Stimulated activated CD4-positive, alpha-beta T cell treated with anti-CD3 and anti-CD28 coated beads, Interleukin-1b, Interleukin-23, amount 100 ng/mL, for 24 hours (primary cell): ENCODE measurements at places on chromosomes 2 and 18.

- DNase-seq = no peak
Observed at GRCh38 chr2:142270990-142271389, 140.2 kb upstream of the LRP1B start.

DNA sequence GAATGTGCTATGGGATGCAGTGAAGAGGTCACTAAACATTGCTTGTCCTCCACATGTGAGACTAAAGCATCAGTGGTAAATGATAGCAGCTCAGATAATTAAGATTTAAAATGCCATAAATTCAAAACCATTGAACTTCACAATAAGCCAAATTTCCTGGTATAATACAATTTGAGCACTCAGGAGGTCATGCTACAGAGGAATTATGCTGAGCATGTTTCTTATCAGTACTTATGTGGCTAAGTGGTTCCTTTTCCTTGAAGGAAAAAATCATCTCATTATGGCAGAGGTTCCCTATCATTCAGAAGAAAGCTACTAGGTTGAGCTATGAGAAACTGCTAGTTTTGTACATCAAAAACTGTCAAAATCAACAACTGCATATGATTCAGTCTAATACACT lies 156.6 kb downstream of the AGPS start:
- no peak for DNase-seq

- no peak for DNase-seq
Observed at GRCh38 chr2:132692816-132693215, 22.8 kb upstream of the LYPD1 start.

GRCh38 chr18:3660739-3661515 lies 211.0 kb downstream of the TGIF1 start:
- no peak for DNase-seq

DNA sequence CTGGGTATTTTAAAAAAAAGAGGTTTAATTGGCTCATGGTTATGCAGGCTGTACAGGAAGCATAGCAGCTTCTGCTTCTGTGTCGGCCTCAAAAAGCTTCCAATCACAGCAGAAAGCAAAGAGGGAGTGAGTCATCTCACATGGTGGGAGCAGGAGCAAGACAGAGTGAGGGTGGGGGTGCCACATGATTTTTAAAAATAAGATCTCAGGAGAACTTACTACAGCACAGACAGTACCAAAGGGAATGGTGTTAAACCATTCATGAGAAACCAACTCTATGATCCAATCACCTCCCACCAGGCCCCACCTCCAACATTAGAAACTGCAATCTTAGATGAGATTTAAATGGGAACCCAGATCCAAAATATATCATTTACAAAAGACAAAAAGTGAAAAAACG lies 14.6 kb downstream of the ZNF519 start:
- DNase-seq = no peak

DNA sequence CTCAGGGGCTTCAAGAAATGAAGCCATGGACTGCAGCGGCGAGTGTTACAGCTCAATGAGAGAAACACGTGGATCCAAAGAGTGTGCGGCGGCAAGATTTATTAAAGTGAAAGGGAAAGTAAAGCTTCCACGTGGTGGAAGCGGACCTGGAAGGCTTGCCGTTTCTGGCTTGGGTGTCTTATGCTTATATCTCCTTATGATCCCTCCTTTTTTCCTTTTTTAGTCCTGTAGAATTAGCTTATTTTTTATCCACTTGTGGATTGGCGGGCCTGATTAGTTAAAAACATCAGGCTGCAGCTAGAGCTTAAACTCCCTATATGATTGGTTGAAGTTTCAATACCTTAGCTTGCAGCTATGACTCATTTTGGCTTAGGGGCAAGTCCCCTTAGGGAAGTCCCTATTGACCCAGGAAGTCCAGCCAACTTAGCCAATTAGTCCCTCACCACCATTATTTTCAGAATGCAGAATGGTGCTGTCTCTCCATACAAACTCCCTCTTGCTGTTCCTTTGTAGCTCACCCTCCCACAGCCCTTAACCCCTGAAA lies 11.6 kb upstream of the HNMT start:
- no peak for DNase-seq

GRCh38 chr2:112229348-112229747 lies 25.5 kb downstream of the ZC3H8 start:
- DNase-seq = no peak

DNA sequence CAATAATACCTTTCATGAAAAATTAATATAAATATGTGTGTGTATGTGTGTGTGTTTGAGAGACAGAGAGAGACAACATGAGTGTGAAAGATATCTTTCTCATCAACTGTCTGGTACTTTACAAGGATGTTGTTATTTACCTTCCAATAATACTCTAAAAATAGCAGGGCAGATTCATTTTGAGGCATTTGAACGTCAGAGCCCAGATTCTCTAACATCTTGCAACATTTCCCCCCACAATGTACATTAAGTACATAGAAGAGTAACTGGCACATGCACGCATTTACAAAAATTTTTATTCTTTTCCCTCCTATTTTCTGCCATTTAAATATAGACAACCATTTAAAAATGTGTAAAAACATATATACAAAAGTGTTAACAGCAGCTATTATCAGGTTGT lies 100.9 kb downstream of the PID1 start:
- DNase-seq = no peak

DNA sequence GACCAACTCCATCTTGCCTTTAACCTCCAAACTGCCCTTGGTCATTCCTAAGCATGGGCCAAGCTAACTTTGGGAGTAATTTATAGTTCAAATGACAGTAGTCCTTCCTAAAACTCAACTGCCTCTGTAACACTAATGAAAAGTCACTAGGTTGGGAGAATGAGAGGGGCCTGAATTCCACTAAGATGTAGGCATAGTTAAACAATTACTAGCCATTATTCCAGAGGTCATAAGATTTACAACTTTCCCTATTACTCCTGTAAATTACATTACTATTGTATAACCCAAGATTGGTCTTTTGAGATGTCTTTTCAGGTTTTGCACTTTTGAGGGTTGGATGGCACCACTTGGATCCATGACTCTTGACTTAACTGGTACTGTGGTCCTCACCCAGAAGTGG lies 94.6 kb downstream of the SPP2 start:
- DNase-seq = no peak

- DNase-seq = no peak
Observed at GRCh38 chr2:160835166-160835565, 325.1 kb upstream of the TANK start.

- no peak for DNase-seq
Observed at GRCh38 chr2:178450524-178450773, 526 bp downstream of the PRKRA start.
